ENCODE measurements at places on chromosomes 5 and 9.

GRCh38 chr5:96344678-96345577, 88.1 kb downstream of the PCSK1 start:
- DNase-seq = peak; percentile 39
- no peak overlapping the region for H3K27ac ChIP-seq
- H3K36me3 ChIP-seq = no peaks in the 10 kb centered on the region
- H3K4me1 ChIP-seq = no peaks in the 10 kb centered on the region
- H3K27me3 ChIP-seq = no peaks in the 10 kb centered on the region
- H3K4me3 ChIP-seq = no peak overlapping the region

GRCh38 chr5:152221721-152222629, 183.1 kb downstream of the NMUR2 start:
- no peaks in the 10 kb centered on the region for H3K4me1 ChIP-seq
- no peak overlapping the region for H3K27ac ChIP-seq
- DNase-seq = no peak
- no peaks in the 10 kb centered on the region for H3K36me3 ChIP-seq

DNA sequence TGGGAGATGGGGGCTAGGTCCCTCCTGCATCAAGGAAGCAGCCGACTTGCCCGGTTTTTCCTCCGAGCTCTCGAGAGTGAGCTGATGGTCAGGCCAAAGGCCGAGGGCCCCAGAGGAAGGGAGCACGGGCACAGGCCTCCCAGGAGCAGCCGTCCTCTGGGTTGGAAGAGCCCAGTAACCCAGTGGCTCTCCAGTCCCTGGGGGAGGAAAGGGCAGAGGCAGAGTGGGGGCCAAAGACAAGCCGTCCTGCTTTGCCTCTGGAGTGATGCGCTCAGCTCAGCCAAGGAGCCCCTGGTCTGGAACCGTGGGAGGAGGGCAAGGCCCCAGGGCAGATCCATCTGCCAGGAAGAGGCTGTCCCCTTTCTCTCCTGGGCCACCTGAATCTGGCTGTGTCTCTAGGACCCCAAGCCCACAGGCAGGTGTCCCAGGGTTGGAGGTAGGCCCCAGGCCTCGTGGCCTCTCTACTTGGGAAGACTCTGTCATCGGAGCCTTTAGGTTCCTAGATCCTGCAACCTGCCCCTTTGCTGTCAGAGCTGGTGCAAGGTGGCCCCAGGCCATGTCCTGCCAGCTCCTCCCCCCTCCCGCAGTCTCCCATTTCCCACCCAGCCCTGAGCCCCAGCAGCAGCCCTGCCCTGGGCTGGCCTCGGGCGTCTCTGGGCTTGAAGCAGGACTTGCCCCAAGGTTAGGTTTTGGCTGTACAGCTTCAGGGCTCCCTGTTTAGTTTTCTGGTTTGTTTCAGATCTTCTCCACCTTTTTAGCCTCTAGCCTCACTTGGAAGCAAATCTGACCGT, 224.1 kb downstream of the CACNA1B start:
- no peak overlapping the region for H3K27ac ChIP-seq
- H3K4me3 ChIP-seq = no peak overlapping the region
- H3K4me1 ChIP-seq = no peaks in the 10 kb centered on the region
- no peaks in the 10 kb centered on the region for H3K36me3 ChIP-seq
- no peaks in the 10 kb centered on the region for H3K27me3 ChIP-seq

- DNase-seq = no peak
- H3K36me3 ChIP-seq = peaks cover 25% of the 10 kb centered on the region
- H3K27me3 ChIP-seq = no peaks in the 10 kb centered on the region
- H3K27ac ChIP-seq = no peak overlapping the region
- peaks cover 8% of the 10 kb centered on the region for H3K4me1 ChIP-seq
- H3K4me3 ChIP-seq = no peak overlapping the region
Measured at GRCh38 chr9:136868644-136869043, 2.5 kb upstream of the EDF1 start.

DNA sequence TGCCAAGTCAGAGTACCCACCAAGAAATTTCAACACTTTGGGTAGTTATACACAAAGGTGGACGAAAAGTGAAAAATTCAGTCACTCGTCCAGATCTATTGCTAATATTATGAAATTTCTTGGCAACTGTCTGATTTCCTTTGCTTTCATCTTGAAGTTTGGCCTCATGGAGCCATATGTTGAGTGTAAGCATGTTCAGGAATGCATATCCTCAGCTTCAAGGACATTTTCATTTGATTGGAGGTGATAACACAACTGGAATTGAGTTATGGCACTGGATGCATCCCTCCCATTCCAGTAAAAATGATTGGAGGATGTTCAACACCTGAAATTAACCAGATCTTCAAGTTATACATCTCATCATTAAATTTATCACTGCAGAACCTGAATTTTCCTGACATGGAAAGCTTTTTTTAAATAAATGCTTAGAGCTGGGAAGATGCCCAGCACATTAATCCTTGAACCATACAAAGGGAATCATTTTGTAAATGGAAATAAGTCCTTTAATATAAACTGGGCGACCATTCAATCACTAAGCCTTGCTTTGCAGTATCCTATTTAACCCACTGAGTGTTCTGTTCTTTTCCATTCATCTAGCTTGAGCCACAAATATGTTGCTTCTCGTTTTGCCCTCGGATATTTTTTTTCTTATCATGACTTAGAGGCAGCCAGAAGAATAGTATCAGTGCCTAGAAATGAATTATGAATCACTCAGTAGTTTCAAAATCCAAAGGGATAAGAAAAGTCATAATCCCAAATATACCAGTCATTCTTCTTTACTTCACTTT, 273.7 kb upstream of the PIK3R1 start:
- H3K4me1 ChIP-seq = no peaks in the 10 kb centered on the region
- H3K27me3 ChIP-seq = no peaks in the 10 kb centered on the region
- no peak for DNase-seq
- no peak overlapping the region for H3K27ac ChIP-seq
- no peaks in the 10 kb centered on the region for H3K36me3 ChIP-seq

GRCh38 chr5:133851521-133851920, 116.9 kb downstream of the C5orf15 start:
- no peak overlapping the region for H3K27ac ChIP-seq
- no peak for DNase-seq
- no peaks in the 10 kb centered on the region for H3K27me3 ChIP-seq
- H3K4me1 ChIP-seq = no peaks in the 10 kb centered on the region
- H3K36me3 ChIP-seq = no peaks in the 10 kb centered on the region
- H3K4me3 ChIP-seq = no peak overlapping the region

- H3K36me3 ChIP-seq = no peaks in the 10 kb centered on the region
- no peak for DNase-seq
- H3K27ac ChIP-seq = no peak overlapping the region
- H3K4me1 ChIP-seq = no peaks in the 10 kb centered on the region
- H3K4me3 ChIP-seq = no peak overlapping the region
Measured at GRCh38 chr9:99690573-99690972, 131.1 kb upstream of the NR4A3 start.

Measured in neuronal stem cell (in vitro differentiated cells).